NCI-H446 treated with DMSO at 0.1 percent for 48 hours (cell line): ENCODE measurements at places on chromosomes 6 and 20.
A peak's percentile ranks its signal among the peaks of the same experiment; 100 is the strongest.

DNA sequence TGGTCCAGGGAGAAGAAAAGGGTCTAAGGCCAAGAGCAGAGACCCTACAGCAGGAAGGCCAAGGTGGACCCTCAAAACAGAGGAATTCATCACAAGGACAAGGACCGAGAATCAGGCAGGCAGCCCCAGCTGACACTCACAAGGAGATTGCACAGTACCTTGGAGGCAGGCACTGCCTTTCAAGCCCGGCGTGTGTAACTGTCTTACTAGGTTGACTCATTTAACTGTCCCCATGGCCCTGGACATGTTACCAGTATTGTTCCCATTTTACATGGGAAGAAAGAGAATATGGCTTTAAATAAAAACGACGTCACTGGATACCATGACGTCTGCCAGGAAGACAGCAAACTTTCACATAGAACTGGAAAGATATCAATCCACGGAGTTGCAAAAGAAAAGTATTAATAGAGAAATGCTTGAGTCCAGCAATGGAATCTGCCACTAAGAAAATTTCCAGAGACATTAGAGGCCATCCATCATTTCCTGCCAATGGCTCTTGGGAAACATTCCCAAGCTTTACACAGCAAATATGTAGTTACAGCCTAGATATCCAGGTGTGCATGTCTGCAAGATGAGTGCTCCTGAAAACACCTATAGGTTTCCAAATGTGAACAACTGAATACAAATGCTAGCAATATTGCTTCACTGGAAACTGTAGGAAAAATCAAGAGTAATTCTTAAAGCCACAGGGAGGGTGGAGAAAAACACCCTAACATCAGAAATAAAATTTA lies 111.5 kb upstream of the RPS6KA2 start:
- no peak for DNase-seq

DNA sequence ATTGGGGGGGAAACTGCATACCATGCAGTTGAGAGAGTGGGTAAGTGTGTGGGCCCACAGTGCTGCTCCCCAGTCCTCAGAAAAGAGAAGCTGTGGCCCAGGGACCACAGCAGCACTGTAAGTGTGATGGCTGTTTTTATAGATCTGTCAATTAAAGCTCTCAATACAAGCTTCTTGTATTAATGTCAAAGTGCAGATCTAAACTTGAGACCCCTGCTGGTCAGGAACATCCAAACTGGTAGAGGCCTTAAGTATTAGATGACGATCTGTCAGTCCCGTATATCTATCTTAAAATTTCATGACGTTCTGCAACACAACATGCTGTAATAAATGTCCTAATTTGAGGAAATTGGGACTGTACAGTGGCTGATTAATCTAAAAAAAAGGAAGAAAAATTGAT lies 74.8 kb downstream of the TULP4 start:
- no peak for DNase-seq

- peak; percentile 63 for DNase-seq
These were observed at the start of the genes PCED1A and VPS16 for GRCh38 chr20:2840138-2840966. TSS of gene PCED1A (minus strand) at chr20:2840655. CDS start at chr20:2839912, 743 bp downstream. TSS of gene VPS16 (plus strand) at chr20:2840745. CDS start at chr20:2840775, 30 bp downstream.

- no peak for DNase-seq
These were observed 84.5 kb upstream of the MCHR2 start for GRCh38 chr6:100078509-100078908.

DNA sequence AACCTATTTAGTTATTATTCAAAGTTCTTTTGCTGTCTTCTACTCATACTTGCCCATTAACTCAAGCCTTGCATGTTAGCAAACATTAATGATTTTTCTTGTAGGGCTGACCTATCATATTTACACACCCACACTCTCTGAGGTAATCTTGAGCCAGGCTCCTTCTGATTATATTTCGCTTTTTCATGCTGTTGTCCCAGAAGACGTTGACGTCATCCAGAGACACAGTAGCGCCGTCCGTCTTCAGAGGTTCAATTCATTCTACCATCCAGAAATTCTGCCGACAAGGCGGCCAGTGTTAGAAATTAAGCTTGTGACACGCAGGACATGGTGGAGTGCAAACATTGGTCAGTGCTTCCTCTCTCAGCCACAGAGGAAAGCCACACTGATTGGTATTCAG lies 584.7 kb downstream of the BMP2 start:
- DNase-seq: no peak

- no peak for DNase-seq
These were observed 13.5 kb downstream of the CCR6 start for GRCh38 chr6:167136376-167136775.

DNA sequence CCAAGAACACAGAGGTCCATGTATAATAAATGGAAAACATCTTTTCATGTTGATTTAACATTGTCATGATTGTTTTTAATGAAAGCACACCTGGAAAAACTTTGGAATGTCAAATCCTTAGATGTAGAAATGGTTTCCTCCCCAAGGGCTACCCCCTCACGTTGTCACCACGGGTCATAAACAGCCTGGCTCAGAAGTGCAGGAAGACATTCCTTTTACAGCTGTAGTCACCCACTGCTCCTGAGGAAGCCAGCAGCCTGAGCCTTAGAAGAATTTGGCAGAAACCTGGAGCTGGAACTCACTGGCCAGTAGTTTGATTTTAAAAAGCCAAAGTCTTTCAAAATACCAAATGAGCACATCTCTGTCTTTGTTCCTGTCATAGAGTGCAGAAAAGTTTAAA lies 23.7 kb downstream of the ADGRF5 start:
- DNase-seq: no peak

DNA sequence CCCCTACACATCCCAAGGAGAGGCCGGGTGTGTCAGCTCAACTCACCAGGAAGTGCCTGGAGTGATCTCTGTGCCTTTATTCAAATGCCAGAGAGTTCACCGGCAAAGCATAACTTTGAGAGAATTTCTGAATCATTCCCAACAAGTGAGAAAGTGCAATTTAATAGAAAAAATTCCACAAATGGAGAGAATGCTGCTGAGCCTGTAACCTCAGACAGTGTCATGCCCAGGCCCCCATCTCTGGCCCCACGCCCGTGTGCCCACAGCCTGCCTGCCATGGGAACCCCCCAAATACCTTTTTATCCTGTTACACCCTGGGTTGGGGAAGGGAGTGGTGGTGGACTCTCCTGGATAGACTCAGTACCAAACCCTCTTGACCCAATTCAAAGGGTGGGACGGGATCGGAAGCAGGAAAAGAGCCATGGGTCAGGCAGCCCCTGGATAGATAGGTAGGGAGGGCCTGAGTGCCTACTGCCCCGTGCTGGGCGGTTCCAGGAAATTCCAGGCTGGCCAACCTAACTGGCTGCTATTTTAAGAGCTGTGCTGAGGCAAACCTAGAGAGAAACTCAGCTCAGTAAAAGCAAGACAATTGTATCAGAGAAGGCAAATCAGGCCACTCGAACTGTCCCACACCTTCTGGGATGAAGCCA lies 179.0 kb upstream of the FOXA2 start:
- DNase-seq: no peak

GRCh38 chr6:133503336-133503729 lies 262.2 kb downstream of the EYA4 start:
- no peak for DNase-seq

DNA sequence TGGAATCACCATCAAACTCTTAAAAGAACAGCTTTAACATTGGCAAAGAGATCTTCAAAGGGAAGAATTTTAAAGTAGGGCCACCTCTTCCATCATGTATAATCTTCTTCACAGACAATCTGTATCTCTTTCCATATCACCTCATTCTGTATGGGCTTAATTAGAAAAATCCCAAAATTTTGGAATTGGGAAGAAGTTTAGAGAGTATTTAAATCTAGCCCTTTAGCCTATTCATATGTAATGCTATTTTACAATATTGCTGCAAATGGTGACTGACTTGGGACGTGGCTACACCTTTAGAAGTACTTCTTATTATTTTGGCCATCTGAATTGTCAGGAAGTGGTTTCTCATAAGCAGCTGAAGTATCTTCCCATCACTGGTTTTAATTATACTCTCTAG lies 474.3 kb downstream of the RFPL4B start:
- no peak for DNase-seq

GRCh38 chr6:78538002-78538401 lies 329.3 kb upstream of the IRAK1BP1 start:
- DNase-seq: no peak

- no peak for DNase-seq
These were observed 42.2 kb downstream of the ZNF292 start for GRCh38 chr6:87197547-87197946.

GRCh38 chr6:5950361-5950785 lies 56.4 kb downstream of the NRN1 start:
- no peak for DNase-seq

DNA sequence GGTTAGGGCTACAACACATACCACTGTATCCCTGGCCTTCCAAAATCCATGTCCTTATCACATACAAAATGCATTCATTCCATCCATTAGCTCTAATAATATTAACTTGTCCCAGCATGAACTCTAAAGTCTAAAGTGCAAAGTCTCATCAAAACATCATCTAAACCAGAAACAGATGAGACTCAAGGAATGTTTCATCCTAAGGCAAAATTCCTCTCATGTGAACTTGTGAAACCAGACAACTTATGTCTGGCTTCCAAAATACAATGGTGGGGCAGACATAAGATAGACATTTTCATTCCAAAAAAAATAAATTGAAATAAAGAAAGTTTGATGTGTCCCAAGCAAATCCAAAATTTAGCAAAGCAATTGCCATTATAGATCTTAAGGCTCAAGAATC lies 257.4 kb downstream of the HTR1B start:
- no peak for DNase-seq

DNA sequence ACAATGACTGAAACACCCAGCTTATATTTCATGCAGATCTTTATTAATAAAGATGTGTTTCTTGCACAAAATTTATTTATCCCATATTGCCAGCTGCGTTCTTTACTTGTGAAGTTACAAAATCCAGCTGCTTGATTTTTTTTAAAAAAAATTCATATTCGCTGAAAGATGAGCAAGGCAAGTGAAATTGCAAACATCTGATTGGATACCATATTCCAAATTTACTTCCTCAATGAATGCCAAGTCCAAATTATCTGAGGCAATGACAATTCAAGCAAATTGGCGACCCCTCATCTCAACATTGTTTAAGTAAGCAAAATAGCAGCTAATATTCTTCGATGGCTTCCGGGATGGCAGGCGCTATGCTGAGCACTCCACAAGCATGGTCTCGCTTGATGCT lies 37.7 kb downstream of the ZFP64 start:
- DNase-seq: no peak

- no peak for DNase-seq
These were observed 175.6 kb downstream of the SYNE1 start for GRCh38 chr6:152461556-152461955.

DNA sequence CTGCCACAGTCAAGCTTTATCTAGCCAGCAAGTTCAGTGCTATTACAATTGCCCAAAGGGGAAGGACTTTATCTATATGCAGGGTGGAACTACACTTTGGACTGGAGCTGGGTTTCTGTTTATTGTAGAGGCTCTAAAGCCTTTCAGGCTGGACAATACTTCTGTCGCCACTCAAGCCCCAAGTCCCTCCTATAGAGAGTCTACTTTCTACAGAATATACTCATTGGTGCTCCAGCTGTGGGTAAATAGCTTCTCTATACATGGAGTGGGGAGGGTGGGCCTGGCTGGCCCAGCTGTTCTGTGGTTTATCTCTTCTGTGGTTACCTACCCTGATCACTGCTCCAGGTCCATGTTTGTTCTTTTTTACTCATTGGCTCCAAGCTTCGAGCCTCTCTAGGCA lies 151.8 kb upstream of the MYLIP start:
- no peak for DNase-seq

DNA sequence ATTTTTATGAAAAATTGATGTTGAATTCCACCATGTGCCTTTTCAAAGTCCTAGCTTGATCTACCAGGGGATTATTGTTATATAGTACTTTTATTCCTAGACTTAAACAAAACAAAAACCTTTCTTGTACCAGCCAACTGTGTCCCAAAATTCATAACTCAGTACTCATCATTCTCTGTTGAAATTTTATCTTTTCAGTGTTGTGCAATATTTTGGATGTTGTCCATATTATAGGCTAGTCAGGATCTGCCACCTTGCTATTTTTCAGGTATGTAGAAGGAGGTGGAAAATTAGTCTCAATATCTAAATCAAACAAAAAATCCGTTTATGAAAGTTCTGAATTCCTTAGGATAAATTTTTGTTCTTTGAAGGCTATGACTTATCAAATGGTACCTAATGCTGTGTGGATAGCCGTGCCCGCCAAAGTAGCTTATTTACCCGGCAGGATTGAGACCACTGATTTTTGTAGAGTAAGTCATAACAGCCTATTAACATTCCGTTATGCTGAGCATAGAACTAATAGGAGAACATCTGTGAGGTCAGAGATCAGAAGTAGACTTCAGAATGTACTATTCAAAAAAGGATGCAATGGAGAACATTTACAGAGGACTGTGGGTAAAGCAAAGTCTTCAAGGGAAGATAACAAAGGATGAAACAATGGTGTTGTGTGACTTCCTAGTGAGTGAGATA lies 304.7 kb downstream of the SOX4 start:
- no peak for DNase-seq

DNA sequence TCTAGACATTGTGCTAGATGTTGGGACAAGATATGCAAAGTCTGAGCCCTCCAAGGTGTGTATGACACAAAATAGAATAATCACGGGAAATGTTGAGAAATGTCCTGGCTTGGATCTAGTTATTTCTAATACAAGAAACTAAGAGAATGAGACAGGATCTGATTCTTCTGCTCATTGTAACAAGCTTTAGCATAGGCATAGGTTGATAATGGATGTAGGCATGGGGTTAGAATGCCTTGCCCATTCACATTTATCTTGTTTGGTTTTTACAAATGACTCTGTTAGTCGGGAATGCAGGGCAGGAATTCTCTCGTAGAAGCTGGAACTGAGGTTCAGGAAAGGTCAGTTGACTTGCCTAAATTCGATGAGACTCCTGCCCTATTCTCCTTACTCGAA lies 1.5 kb upstream of the SLC26A8 start:
- DNase-seq: no peak
